Activated T-helper 2 cell treated with anti-CD3 and anti-CD28 coated beads, Interferon-gamma antibody, Interleukin-2, Interleukin-4, amounts not matched to agents 10 μg/mL and 5 μg/mL and 100 μg/mL, durations not matched to agents 14 hours and 24 hours and 36 hours (primary cell): ENCODE measurements at places on chromosomes 5 and 9. TPM values are rescaled to one million over a fixed set of nuclear protein-coding genes. Genes with fewer than 3 reads are reported as not detected.

The PCDHGA9 gene
- total RNA-seq, result 0.23 and 0.32 TPM in 2 replicates

The SLC34A3 gene
- not detected in 2 replicates for total RNA-seq

The ZNF366 gene
- not detected in 2 replicates for total RNA-seq

The PPP3R2 gene
- total RNA-seq, result not detected in 2 replicates

The LRRC19 gene
- total RNA-seq, result not detected in 2 replicates

The BTNL3 gene
- total RNA-seq, result not detected in 2 replicates

The PCDHA11 gene
- not detected in 2 replicates for total RNA-seq

The VCAN gene
- total RNA-seq, result not detected in 2 replicates

The FAM221B gene
- not detected in 2 replicates for total RNA-seq

DNA sequence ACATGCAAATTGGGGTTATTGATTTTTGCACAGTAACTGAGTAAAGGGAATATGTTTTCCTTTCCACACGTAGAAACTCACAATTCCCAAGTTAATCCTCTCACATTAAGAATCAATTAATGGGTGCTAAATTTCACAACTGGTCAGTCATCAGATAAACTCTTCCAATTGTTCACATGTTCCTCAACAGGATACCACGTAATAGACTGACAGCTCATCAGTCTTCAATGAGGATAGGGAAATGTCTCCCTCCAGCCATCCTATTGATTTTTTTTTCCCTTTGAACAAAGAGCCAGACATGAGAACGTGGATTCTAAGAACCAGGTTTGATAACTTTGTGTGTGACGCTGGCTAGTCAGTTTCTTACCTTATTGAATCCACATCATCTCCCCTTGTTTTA is 768 bp upstream of the CER1 start:
- H3K4me3 ChIP-seq, result no peak overlapping the region
- no peak for DNase-seq
- H3K36me3 ChIP-seq, result no peaks in the 10 kb centered on the region
- H3K27me3 ChIP-seq, result peaks cover 3% of the 10 kb centered on the region

DNA sequence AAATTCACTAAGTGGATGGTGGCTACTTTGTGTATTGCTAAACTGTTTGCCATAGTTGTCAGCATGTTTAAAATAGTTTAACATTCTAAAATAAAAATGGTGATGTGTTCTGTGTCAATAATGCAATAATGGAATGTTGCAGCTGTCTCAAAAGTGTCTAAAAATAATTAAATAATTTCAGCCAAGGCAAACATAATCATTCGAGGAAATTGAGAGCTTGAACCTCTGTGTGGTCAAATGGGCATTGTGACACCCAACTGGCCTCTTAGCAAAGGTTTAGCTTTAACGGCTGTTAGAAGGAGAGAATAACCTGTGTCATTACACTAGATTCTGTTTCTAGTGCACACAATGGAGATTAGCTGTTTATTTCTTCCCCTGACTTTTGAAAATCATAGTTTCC is 278.5 kb downstream of the TMEM167A start:
- no peak overlapping the region for H3K27ac ChIP-seq
- no peaks in the 10 kb centered on the region for H3K36me3 ChIP-seq
- H3K27me3 ChIP-seq, result peaks cover 6% of the 10 kb centered on the region
- H3K4me1 ChIP-seq, result no peaks in the 10 kb centered on the region

DNA sequence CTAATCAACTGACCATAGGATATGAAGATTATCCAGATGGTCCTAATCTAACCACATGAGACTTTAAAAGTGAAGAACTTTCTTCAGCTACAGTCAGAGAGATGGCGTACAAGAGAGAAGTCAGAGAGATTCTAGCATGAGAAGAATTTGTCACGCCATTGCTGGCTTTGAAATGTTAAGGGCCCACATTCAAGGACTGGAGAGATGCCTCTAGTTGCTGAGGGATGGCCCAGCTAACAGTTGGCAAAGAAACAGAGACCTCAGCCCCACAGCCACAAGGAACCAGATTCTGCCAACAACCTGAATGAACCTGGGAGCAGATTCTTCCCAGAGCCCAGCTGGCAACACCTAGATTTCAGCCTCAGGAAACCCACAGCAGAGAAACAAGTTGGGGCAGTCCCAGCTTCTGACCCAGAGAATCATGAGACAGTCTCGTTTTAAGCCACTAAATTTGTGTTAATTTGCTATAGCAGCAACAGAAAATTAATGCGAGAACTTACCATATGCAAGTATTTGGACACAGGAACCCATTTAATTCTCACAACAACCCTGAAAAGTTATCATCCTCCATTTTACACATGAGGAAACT is 132.0 kb downstream of the MLLT3 start:
- no peaks in the 10 kb centered on the region for H3K27me3 ChIP-seq
- peaks cover 1% of the 10 kb centered on the region for H3K4me1 ChIP-seq
- no peak overlapping the region for H3K27ac ChIP-seq
- no peak for DNase-seq
- H3K4me3 ChIP-seq, result no peak overlapping the region
- no peaks in the 10 kb centered on the region for H3K36me3 ChIP-seq

- H3K27me3 ChIP-seq, result no peaks in the 10 kb centered on the region
- peaks cover 39% of the 10 kb centered on the region for H3K4me1 ChIP-seq
- peaks cover 28% of the 10 kb centered on the region for H3K36me3 ChIP-seq
- DNase-seq, result no peak
- no peak overlapping the region for H3K27ac ChIP-seq
- no peak overlapping the region for H3K4me3 ChIP-seq
Observed at GRCh38 chr9:110106661-110107060, 101.3 kb downstream of the C9orf152 start.

- H3K4me1 ChIP-seq, result peaks cover 14% of the 10 kb centered on the region
- peaks cover 2% of the 10 kb centered on the region for H3K27me3 ChIP-seq
- no peak overlapping the region for H3K27ac ChIP-seq
- H3K36me3 ChIP-seq, result no peaks in the 10 kb centered on the region
Observed at GRCh38 chr5:5755888-5756287, 333.4 kb downstream of the ICE1 start.

DNA sequence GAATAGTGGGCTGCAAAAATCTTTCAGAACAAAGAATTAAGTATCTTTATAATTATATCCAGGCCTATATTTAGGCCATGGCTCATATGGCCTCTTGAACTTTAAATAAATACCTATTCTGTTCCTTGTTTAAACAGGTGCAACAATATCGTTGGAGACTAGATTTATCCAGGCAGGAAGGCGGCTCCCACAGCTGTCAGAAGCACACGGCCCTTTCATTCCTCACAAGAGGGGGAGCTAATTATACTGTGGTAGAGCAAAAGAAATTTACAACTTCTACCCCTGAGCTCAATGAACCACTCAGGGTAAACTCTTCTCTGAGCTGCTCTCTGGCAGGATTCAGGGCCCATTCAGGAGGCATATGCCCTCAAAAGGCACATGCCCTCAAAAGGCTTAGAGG is 31.3 kb downstream of the TMEM174 start:
- H3K27me3 ChIP-seq, result peaks cover 36% of the 10 kb centered on the region
- no peak overlapping the region for H3K27ac ChIP-seq
- no peak for DNase-seq
- no peak overlapping the region for H3K4me3 ChIP-seq
- H3K36me3 ChIP-seq, result no peaks in the 10 kb centered on the region

DNA sequence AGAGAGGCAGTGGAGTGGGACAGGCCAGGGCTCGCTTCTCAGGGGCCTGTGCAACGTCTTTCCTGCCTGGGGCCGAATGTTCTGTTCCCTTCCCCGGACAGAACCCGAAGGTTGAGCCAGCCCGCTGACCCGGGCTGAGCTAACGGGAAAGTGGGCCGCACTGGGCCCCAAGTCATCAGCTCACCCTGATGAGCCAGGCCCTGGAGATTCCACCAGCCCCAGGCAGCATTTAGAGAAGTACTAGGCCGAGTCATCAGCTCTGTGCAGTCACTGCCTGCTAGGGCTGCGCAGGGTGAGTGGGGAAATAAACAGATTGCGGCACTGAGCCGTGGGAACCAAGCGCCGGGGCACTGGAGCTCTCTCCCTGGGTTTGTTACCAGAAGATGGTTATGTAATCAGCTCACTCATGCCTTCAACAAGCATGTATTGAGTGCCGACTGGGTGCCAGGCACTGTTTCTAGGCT is 29.1 kb upstream of the DUSP1 start:
- H3K36me3 ChIP-seq, result no peaks in the 10 kb centered on the region
- H3K27ac ChIP-seq, result no peak overlapping the region
- DNase-seq, result no peak
- H3K4me1 ChIP-seq, result peaks cover 8% of the 10 kb centered on the region

- peaks cover 23% of the 10 kb centered on the region for H3K4me1 ChIP-seq
- H3K36me3 ChIP-seq, result no peaks in the 10 kb centered on the region
- H3K27ac ChIP-seq, result no peak overlapping the region
- H3K27me3 ChIP-seq, result no peaks in the 10 kb centered on the region
- no peak for DNase-seq
- no peak overlapping the region for H3K4me3 ChIP-seq
Observed at GRCh38 chr5:87069974-87070608, 197.6 kb upstream of the RASA1 start.

DNA sequence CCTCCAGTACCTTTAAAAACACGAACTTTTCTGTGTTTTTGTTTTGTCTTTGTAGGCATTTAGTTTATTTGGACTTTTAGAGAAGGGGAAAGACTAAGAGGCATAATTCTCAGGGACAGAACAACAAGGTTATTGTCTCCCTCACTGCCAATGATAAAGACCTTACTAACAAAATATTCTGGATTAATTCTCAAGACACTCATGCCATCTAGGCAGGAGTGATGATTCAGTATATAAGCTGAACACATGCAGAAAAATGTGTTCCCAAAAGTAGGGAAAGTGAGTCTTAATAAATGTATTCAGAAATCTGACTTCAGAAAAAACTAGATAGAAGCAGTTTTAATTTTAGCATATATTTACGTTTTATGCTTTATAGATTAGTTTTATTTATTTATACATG is 17.4 kb upstream of the ASPN start:
- no peaks in the 10 kb centered on the region for H3K27me3 ChIP-seq
- no peak overlapping the region for H3K4me3 ChIP-seq
- H3K4me1 ChIP-seq, result peaks cover 2% of the 10 kb centered on the region
- no peak for DNase-seq

- DNase-seq, result no peak
- no peaks in the 10 kb centered on the region for H3K36me3 ChIP-seq
- no peaks in the 10 kb centered on the region for H3K4me1 ChIP-seq
- H3K27me3 ChIP-seq, result peaks cover 9% of the 10 kb centered on the region
- no peak overlapping the region for H3K27ac ChIP-seq
Observed at GRCh38 chr5:107594253-107595045, 76.3 kb downstream of the EFNA5 start.

GRCh38 chr9:104961701-104962359 is 33.9 kb upstream of the ABCA1 start:
- H3K27ac ChIP-seq, result no peak overlapping the region
- peaks cover 10% of the 10 kb centered on the region for H3K27me3 ChIP-seq
- peaks cover 11% of the 10 kb centered on the region for H3K4me1 ChIP-seq

DNA sequence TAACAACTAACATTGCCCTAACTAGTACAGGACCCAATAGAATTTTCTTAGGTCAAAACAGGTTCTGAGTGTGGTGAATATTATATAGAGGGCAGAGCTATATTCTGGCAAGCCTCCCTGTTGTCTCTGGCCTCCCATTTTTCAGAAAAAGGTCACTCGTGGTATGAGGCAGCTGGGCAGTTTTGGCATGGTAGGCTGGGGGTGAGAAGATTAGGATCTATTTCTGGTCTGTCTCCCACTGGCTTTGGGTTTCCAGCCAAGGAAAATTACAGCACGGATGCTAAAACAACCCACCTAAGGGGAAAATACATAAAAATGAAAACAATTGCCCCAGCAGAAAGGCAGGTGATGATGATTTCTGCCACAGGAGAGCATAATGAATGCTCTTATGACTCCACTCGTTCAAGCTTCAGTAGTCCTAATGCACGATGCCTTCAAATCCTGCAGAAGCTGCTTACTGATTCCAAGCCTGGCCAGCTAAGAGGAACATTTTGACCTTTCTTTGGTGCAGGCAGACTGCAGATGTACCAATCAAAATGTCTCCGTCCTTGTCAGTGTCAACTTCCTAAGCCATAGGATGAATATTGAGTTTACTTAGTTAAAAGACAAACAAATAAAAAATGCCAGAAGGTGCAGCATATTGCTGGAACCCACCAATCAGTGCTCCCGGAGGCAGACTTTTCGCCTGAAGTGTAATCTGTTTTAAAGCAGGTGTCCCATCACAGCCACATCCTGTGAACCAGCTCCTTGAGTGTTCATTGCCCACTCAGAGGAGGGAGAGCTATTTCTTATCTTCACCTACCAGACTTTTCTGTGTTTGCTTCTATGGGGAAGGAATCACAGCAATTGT is 435.4 kb downstream of the ZSWIM6 start:
- no peak overlapping the region for H3K27ac ChIP-seq
- DNase-seq, result no peak
- no peaks in the 10 kb centered on the region for H3K27me3 ChIP-seq
- H3K36me3 ChIP-seq, result no peaks in the 10 kb centered on the region
- H3K4me1 ChIP-seq, result no peaks in the 10 kb centered on the region

DNA sequence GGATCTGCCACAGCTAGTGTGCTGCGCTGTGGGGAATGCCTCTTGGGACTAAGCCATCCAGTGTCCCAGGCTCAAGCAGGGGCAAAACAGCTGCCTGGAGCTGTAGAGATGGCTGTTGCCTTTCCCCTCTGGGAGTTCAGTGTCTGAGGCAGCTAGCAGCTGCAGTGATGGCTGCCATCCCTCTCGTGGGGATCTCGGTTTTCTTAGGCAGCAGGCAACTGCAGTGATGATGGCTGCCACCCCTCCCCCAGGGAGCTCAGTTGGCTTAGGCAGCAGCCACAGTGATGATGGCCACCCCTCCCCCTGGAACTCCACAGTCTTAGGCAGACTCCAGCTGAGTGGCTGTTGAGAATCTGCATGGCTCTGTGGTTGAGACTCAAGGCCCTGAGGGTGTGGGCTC is 1389.2 kb upstream of the NUDT12 start:
- H3K27me3 ChIP-seq, result no peaks in the 10 kb centered on the region
- no peaks in the 10 kb centered on the region for H3K4me1 ChIP-seq

- H3K4me3 ChIP-seq, result peak overlapping the region; percentile 43
- H3K27ac ChIP-seq, result peak overlapping the region; percentile 96
- no peaks in the 10 kb centered on the region for H3K27me3 ChIP-seq
- H3K4me1 ChIP-seq, result peaks cover 80% of the 10 kb centered on the region
Observed at GRCh38 chr5:131379723-131380122, 115.9 kb downstream of the CDC42SE2 start.

- H3K4me1 ChIP-seq, result peaks cover 51% of the 10 kb centered on the region
- H3K4me3 ChIP-seq, result peak overlapping the region; percentile 95
- peaks cover 48% of the 10 kb centered on the region for H3K36me3 ChIP-seq
- H3K27me3 ChIP-seq, result no peaks in the 10 kb centered on the region
- DNase-seq, result peak; percentile 39
- H3K27ac ChIP-seq, result peak overlapping the region; percentile 99
Observed at GRCh38 chr9:110255463-110256379, 586 bp downstream of the TXN start.

DNA sequence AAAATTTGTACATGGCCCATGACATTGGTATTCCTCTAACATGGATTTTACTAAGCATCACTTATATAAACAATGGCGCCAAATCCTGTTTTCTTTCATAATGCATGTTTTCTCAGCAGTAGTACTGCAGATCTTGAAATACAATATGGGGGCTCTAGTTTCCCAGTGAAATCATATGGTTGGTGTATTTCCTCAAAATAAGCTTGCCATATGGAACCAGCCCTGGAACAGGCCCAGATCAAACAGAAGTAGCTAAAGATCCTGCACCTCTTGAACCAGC is 163.9 kb downstream of the ZNF608 start:
- H3K4me3 ChIP-seq, result no peak overlapping the region
- no peaks in the 10 kb centered on the region for H3K36me3 ChIP-seq
- H3K27me3 ChIP-seq, result peaks cover 5% of the 10 kb centered on the region

GRCh38 chr9:2872931-2873323 is 29.0 kb upstream of the PUM3 start:
- H3K4me3 ChIP-seq, result no peak overlapping the region
- DNase-seq, result peak; percentile 36
- no peaks in the 10 kb centered on the region for H3K36me3 ChIP-seq
- peaks cover 10% of the 10 kb centered on the region for H3K4me1 ChIP-seq
